ENCODE measurements at places on chromosomes 13 and 19.

GRCh38 chr13:61756031-61756430, 340.4 kb upstream of the PCDH20 start:
- no peak for DNase-seq

GRCh38 chr13:48654511-48654910, 782 bp downstream of the CYSLTR2 start:
- no peak for DNase-seq

DNA sequence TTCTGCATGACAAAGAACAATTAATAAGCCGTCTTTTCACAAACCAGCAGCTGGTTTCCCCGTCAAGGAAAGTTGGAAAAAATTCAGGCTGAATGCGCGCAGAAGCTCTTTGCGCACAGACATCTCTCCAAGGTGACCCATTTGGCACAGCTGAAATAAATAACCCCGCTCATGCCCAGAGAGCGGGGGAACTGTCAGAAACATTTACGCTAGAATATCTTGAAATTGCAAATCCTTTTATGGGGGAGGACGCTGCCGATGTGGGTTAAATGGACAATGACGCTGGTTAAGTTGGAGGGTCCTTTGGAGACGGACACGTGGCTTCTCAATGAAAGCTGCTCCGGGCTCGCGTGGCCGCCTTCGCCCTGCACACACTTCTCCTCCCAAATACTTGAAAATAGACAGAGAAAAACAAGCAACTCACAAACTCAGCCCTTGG, 30.6 kb downstream of the GSX1 start:
- DNase-seq, result no peak

DNA sequence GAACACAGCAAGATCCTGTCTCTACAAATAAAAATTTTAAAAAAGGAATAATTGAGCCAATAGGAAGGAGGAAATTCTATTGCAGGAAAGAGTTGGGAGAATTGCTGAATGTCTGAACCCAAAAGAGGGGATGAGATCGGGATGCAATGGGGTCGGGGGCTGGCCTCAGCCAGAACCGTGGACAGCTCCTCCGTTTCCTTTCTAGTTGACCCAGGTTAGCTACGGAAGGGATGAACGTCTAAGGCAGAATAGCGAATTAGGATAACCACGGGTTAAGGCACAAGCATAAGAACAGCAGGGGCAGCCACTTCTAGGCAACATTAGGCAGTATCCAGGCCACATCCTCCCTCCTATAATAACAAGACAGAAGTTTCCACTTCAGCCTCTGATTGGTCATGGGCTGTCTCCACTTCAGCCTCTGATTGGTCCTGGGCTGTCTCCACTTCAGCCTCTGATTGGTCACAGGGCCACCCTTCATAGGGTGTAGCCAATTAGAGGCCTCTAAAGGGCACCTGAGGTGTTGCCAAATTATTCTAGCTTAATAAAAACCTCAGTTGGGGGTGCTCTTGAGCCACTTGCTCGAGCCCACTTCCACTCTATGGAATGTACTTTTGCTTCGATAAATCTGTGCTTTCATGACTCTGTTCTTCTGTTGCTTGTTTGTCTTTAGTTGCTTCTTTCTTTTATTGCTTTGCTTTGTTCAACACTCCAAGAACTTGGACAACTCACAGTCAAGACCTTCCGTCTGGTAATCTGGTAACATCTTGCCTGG, 24.9 kb upstream of the TPM4 start:
- DNase-seq, result no peak

DNA sequence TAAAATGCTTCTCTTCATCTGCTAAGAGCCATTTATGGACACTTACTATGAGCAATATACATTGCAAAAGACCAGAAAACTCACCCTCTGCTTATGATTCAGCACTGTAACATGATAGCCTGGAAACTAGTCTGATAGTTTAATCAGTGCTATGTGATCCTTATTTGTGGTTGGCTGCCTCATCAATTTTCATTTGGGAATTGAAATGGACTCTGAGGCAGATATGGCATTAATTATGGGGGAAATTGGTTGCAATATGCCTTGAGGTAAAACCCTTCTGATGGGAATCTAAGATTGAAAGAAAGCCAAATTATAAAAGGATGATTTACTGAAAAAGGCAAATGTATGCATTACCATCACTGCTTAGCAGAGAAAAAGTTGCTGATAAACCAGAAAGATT, 33.5 kb downstream of the FAM216B start:
- no peak for DNase-seq

DNA sequence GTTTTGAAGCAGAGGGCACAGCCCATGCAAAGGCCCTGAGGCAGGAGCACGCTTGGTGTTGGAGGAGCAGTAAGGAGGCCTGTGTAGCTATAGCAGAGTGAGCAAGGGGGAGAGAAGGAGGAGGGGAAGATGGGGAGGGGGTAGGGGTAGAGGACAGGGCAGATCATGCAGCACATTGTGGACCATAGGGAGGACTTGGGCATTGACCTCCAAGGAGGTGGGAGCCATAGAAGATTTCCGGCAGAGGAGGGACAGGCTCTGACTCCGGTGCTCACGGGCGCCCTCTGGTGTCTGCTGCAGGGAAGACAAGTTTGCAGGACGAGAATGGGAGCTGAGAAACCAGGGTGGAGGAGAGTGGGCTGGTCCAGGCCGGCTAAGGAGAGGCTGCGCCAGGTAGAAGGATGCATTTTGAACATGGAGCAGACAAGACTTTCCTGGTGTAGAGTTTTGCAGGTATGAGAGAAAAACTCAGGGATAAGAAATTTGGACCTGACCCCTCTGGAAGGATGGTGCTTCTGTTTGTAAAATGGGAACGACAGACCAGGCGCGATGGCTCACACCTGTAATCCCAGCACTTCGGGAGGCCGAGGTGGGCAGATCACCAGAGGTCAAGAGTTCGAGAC, 13.7 kb upstream of the CREB3L3 start:
- peak; percentile 81 for DNase-seq

DNA sequence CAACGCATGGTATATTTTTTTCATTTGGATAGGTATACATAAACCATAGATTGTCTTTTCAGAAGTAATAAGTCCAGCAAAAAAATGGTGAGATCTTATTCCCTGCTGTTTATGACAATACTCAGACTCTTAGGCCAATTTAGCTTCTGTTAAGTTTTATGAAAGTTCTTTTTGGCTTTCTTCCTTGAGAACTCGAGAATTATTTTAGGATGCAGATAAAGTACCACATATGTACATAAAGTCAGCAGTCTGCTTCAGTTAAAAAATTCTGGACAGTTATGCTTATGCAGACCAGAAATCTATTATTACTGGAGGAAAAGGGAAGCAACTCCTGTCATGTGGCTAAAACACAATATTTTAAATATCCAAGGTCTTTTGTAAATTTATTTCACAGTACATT, 422.9 kb downstream of the GPC6 start:
- no peak for DNase-seq

DNA sequence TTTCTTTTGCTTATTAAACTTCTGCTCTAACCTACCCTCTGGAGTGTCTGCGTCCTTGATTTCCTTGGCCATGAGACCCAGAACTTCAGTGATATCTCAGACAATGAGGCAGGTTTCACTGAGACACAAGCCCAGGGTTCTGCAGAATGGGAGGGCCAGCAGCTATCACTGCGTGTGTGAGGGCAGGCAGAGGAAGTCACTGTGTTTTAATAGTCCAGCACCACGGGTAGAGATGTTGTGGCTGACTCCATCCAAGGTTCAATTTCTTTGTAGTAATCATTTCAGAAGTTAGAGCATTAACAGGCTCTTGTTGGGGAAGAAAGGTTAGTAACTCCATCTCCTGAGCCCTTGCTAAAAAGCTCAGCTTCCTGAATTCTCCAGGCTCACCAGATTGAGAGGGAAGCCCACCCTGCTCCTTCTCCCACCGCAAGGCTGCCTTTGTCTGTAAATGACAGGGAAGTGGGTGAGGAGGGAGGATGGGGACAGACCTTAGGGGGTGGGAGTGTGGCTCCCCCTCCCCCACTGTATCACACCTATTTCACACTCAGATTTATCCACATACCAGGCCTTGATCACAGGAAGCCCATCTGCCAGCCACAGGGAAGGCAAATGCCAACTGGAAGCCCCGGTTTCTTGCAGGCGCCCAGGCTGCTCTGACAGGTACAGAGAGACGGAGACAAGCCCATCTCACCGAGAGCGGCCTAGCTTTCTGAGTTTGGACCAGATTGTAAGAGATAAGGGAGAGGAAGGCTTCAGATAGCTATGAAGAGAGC, 2.1 kb downstream of the C19orf12 start:
- no peak for DNase-seq

Data from stimulated activated CD8-positive, alpha-beta memory T cell treated with anti-CD3 and anti-CD28 coated beads, Interleukin-15, amount 100 ng/mL, for 1 hour (primary cell).